Activated naive CD4-positive, alpha-beta T cell (primary cell): ENCODE measurements at places on chromosomes 5 and 9.
A peak's percentile ranks its signal among the peaks of the same experiment; 100 is the strongest.

DNA sequence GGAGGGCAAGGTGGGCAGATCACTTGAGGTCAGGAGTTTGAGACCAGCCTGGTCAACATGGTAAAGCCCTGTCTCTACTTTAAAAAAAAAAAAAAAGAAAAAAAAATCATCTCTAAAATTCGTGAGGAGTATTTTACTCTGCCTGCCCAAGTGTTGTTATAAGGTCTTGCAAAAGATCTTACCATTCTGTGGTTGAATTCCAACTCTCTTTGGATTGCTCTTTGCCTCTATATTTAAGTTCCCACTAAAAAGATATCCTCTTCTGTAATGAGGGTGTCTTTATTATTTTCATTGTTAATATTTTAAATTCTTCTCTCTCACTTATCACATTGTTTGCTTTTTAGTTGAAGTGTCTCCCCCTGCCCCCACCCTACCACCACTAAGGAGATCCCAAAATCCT, 33.4 kb downstream of the CREBRF start:
- no peak for DNase-seq

DNA sequence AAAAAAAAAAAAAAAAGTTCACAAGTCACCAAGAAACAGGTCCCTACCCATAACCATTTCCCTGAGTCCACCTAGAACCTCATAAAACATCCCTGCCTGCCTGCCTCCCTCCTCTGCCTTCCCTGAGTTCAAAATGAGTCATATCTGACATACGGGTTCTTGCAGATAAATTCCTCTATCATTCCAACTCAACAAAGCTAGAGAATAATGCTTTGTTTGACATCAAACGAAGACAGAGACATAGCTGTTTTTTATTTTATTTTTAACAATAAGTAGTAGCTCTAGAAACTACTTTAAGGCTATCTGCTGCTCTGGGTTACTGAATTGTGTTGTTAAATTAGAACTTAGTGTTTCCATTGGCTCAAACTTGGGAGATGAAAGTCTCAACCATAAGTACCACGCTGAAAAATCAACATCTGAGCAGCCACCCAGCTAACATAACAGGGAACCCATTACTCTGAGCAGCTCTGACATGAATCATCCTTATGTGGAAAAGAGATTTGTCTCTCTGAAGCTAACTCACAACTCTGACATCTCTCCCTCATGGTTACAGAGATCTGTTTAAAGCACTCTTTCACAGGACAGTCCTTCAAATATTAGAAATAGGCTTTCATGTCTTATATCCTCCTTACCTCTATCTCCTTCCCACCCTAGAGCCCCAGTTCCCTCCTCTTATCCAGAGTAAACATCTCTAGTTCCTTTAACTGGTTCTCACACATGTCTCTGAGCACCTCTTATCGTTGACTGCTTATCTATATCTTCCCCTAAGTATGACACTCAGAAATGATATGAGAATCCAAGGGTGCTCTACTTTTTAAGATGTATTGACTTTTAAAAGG, 12.1 kb downstream of the TMEM245 start:
- DNase-seq: no peak

- DNase-seq: no peak
Observed at GRCh38 chr5:34001241-34001841, 6.5 kb downstream of the AMACR start.

GRCh38 chr5:133250527-133250926, 198.7 kb downstream of the HSPA4 start:
- no peak for DNase-seq

GRCh38 chr5:172074896-172075295, 68.5 kb upstream of the FBXW11 start:
- DNase-seq: no peak

DNA sequence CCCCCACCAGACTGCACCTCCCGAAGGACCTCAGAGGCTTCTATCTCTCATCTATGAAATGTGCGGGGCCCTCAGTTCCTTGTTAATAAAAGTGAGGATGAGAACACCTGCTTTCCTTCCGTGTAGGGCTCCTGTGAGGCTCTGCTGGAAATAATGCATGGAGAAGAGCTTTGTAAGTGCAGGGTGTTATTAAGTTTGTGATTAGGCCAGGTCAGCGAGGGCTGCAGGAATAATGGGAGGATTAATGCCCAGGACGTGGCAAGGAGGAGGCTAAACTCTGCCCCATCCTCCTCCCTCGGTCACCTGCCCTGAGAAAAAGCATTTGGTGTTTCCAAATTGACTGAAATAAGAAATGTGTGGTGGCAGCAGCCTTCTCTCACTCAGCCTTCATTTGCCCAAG, 83.5 kb upstream of the HSPA9 start:
- no peak for DNase-seq

GRCh38 chr9:36941441-36941840, 92.6 kb downstream of the PAX5 start:
- DNase-seq: no peak

DNA sequence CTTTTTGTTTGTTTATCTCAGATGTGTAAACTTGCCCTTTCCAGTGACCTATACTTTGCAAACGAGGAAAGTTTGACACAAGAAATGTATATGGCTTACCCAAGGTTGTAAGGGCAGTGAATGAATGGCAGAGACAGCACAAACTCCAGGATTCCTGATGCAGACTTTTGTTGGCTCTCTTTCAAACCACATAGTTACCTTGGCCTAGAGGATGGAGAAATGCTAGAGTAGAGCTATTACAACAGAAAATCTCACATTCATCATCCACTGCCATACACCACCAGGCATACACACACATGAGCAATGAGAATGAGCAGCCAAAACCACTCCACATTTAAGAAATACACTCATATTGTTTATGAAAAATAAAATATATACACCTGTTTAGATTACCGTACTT, 387.0 kb downstream of the TLR4 start:
- DNase-seq: no peak

DNA sequence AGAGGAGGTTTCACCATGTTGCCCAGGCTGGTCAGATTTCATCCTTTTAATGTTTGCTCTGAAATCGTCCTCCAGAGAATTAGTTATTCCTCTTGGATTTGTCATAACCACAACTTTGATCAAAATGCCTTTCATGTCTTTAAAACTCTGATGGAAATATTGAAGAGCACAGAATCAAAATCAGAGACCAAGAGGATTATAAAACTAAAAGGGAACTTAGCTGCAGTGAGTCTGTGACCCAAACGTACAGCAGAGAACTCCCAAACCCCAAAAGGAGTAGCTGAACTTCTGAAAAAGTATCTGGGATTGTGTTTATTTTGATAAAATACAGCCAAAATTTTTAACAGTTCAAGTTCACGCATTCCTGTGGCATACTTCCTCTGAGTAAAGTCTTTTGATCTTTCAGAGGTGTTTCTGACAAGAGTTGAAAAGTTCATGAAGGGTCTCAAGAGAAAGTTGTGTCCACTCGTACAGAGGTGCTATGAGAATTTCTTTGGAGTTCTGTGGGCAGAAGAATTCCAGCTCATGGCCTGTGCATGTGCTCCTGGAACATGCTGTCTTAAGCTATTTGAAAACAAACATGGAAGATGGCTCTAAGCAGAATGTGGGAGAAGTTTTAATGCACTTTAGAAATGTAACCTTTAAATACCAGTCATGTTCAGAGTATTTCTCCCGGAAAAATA, 124.0 kb downstream of the ESM1 start:
- DNase-seq: no peak

DNA sequence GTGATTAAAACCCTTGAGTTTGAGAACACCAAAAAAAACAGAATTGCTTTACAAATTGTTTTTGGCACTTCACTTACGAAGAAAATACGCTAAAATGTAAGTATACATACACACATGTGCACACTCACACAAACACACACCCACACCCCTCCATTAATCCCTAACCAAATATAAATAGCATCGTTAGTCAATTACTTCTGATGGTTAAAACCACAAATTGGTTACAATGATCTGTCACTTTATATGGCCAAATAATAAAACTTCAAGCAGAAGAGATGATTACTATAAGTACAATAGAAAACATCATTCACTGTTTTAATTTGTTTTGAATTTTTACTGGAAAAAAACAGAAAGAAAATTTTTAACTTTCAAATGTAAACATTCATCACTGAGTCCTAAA, 103.5 kb downstream of the NFIB start:
- DNase-seq: no peak

DNA sequence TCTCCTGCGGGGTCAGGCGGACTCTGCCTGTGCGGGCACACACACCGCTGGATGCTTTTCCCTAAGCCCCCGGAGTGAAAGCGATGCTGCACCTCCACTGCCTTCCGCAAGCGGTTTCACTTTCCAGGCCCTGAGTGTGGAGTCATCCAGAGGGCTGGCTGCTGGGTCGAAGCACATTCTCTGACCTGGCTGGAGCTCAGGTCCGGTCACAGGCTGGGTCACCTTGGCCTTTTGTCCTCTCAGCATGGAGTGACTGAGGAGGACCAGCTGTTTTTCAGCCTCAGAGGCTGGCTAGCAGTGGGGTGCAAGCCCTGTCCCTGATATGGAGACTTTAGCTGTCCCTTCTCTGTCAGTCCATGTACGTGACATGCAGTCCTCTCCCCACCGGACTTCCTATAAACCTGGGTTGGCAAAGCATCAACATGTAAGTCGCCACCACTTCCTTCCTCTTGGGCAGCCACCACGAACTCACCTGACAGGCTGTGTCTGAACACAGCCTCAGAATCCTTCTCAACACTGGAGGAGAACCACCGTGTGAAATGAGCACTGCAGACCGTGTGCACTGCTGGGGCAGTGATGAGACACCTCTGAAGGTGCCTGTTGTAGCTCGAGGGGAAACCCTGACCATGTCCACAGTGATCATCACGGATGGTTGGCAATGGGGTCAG, 51.3 kb downstream of the GADD45G start:
- no peak for DNase-seq

GRCh38 chr9:36407122-36407723, 7.2 kb upstream of the RNF38 start:
- peak; percentile 22 for DNase-seq

DNA sequence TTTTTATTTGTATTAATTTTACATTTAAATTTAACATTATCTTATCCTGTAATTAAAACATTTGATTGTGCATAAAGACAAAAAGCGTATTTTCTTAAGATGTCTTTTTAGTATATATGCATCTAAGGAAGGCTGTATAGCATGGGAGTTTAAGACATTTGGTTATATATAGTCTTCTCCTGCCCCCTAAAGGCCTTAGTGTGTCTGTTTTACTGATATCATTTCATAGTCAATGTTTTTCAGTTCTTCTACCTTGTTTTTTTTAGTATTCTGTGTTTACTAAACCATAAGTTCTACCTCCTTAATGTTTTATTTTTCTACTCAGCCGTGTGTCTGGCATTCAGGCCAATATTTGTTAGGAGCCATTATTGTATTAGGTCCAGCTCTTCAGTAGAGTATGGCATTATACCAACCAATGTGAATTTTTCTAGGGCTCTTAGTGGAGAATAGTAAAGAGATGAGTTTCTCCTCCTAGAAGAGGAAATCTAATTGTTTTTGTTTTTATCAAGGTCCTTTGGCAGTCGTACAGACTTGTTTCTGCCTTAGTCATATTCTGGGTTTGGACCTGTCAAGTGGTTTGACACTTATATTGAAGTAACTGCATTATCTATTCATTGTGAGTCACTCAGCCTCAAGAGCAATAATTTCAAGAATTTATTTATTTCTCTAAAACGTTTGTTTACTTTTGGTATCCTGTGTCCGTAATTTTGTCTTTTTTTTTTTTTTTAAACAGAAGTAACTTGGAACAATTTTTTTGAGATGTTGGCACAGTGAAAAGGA, 74.8 kb downstream of the SLF1 start:
- DNase-seq: no peak
